ENCODE measurements at places on chromosomes 5 and 9. TPM values are rescaled to one million over a fixed set of nuclear protein-coding genes. Genes with fewer than 3 reads are reported as not detected.

- no peaks in the 10 kb centered on the region for H3K36me3 ChIP-seq
- peaks cover under 1% of the 10 kb centered on the region for H3K27me3 ChIP-seq
- no peak for DNase-seq
- no peak overlapping the region for H3K4me3 ChIP-seq
- H3K4me1 ChIP-seq: peaks cover 4% of the 10 kb centered on the region
- H3K27ac ChIP-seq: no peak overlapping the region
These were observed 69.0 kb upstream of the GRAMD2B start for GRCh38 chr5:126354012-126354857.

GRCh38 chr5:137231540-137231939, 267.6 kb downstream of the SPOCK1 start:
- no peak overlapping the region for H3K27ac ChIP-seq
- DNase-seq: no peak
- no peak overlapping the region for H3K4me3 ChIP-seq

- no peaks in the 10 kb centered on the region for H3K36me3 ChIP-seq
- peak overlapping the region; percentile 50 for H3K27ac ChIP-seq
- H3K4me3 ChIP-seq: no peak overlapping the region
- no peaks in the 10 kb centered on the region for H3K27me3 ChIP-seq
These were observed 280.4 kb upstream of the PTGER4 start for GRCh38 chr5:40399349-40399748.

DNA sequence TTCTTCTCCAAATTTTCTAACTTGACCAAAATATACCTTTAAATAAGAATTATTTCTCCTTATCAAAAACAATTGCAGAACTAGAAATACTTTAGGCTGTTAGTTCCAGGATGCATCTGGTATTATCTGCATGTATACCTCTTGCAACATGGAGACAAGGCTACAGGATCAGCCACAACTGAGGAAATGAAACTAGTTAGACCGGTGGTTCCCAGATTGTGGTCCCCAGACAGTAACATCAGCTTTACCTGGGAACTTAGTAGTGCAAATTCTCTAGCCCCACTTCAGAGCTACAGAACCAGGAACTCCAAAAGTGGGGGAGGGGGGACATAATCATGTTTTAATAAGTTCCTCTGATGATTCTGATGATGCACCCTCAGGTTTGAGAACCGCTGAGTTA, 61.6 kb upstream of the C9orf72 start:
- no peaks in the 10 kb centered on the region for H3K4me1 ChIP-seq
- DNase-seq: no peak
- no peak overlapping the region for H3K4me3 ChIP-seq

DNA sequence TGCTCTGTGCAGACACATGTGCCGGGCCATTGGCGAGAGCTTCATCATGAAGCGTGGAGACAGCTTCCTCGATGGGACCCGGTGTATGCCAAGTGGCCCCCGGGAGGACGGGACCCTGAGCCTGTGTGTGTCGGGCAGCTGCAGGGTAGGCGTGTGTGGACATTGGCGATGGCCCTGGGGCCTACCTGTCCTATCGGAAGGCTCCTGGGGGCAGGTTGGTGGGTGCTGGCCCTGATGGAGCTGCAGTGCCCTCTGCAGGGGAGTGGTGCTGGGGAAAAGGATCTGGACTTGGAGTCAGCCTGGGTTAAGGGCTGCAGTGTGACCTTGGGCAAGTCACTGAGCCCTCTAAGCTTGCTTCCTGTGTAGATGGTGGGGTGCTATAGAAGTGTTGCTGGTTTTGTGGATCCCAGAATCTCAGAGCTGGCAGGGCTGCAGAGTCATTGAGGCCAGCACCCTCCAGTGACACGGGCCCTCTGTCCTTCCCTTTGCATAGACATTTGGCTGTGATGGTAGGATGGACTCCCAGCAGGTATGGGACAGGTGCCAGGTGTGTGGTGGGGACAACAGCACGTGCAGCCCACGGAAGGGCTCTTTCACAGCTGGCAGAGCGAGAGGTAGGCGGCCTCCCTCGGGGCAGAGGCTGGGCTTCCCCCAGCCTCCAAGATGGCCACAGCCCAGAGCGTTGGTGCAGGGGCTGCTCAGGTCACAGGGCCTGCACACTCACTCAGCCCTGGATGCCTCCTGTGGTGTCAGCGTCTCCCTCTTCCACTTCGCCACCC, 15.8 kb downstream of the ADAMTS13 start:
- H3K36me3 ChIP-seq: no peaks in the 10 kb centered on the region
- no peak overlapping the region for H3K4me3 ChIP-seq
- no peak overlapping the region for H3K27ac ChIP-seq
- DNase-seq: no peak
- H3K27me3 ChIP-seq: no peaks in the 10 kb centered on the region
- no peaks in the 10 kb centered on the region for H3K4me1 ChIP-seq

GRCh38 chr9:134678666-134679443, 37.3 kb downstream of the COL5A1 start:
- H3K4me1 ChIP-seq: no peaks in the 10 kb centered on the region
- no peak overlapping the region for H3K4me3 ChIP-seq
- DNase-seq: no peak
- no peaks in the 10 kb centered on the region for H3K27me3 ChIP-seq
- no peaks in the 10 kb centered on the region for H3K36me3 ChIP-seq
- no peak overlapping the region for H3K27ac ChIP-seq

DNA sequence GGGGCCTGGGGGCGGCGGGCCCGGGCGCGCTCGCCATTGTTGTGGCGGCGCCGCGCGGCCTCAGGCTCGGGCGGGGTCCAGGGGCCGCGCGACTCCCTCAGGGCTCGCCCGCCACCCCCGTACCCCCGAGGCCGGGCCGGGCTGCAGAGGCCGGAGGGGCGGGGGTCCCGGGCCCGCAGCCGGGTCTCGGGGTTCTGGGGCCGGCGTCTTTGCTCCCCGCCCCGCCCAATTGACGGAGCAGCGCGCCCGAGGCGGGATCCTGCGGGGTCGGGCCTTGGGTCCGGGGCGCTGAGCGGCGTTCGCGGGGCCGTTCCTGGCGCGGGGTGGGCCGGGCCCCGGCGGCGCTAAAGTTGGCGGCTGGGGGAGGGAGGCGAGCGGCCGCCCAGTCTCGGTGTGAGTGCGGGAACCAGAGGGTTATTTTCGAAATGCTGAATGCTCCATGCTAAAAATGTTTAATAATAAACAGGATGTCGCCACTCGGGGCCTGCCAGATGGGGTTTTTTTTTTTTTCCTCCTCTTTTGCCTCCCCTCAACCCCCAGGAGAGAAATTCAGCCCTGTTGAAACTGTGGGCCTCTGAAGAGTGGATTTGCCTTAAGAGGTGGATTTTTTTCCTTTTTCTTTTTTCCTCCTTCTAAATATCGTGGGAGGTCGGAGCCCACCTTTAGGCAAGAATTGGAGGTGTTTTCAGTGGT, 724 bp downstream of the PRRC2B start:
- peaks cover 45% of the 10 kb centered on the region for H3K4me1 ChIP-seq
- H3K27ac ChIP-seq: peak overlapping the region; percentile 95
- peak overlapping the region; percentile 89 for H3K4me3 ChIP-seq

DNA sequence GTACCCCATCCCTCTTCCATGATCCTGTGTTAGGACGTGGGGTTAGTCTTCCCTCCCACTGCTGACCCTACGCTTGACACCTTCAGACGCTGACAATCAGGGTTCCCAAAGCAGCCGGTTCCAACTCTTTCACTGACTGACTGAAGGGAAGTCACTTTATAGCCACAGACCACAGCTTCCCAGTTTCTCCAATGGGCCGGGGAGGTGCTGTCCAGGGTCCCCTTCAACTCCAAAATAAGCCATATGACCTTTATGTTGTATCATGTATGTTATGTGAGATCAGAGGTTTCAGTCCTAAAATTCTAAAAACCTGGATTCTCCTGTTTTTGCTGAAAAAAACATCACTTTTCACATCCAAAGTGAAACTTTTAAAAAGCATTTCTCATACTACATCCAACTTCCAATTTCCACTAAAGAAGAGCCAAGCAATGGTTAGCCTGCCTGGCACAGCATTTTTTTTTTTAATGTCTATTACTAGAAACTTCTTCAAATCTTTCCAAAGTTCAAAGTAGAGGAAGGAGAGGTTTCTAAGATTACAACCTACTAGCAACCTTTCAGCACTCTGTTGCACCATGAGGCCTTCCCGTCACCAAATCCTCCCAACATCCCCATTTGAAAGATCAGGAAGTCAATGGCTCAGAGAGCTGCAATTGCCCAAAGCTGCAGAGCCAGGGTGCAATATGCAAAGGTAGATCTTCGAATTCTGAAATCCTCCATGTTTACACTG, 5.2 kb downstream of the EPB41L4B start:
- peaks cover 48% of the 10 kb centered on the region for H3K27me3 ChIP-seq
- H3K27ac ChIP-seq: no peak overlapping the region
- H3K4me3 ChIP-seq: no peak overlapping the region
- H3K36me3 ChIP-seq: no peaks in the 10 kb centered on the region
- no peak for DNase-seq

DNA sequence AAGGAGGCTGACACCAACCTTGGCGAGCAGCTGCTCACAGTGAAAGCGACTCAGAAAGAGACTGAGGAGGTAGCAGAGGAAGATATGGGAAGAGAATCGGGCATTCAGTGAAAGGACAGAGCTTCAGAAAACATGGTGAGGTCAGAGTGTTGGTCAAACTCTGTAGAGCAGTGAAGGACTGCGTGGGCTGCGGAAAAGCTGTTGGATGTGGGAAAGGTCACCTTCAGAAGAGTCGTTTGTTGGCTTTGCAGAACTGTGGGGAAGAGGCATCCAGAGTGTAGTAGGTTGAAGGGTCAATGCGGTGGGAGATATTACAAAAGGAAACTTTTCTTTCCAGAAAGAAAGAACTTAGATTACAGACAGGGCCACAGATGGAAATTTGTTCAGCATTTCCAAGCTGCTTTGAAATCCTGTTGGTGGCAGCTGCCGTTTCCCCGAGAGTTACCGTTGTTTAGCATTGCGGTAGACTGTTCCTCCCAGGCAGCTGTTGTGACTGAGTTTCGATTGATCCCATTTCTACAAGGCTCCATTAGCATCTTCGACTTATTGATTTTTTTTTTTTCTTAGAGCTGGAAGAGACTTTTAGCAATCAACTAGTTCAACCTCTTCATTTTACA, 58.3 kb upstream of the AFAP1L1 start:
- no peak overlapping the region for H3K4me3 ChIP-seq
- H3K36me3 ChIP-seq: no peaks in the 10 kb centered on the region
- no peaks in the 10 kb centered on the region for H3K27me3 ChIP-seq
- H3K4me1 ChIP-seq: peaks cover 9% of the 10 kb centered on the region
- no peak for DNase-seq

- H3K4me1 ChIP-seq: peaks cover 24% of the 10 kb centered on the region
- H3K27ac ChIP-seq: no peak overlapping the region
- no peak for DNase-seq
- peaks cover 47% of the 10 kb centered on the region for H3K27me3 ChIP-seq
These were observed 653.6 kb downstream of the RAB3C start for GRCh38 chr5:59236448-59236847.

- H3K27me3 ChIP-seq: no peaks in the 10 kb centered on the region
- H3K36me3 ChIP-seq: peaks cover 13% of the 10 kb centered on the region
- no peaks in the 10 kb centered on the region for H3K4me1 ChIP-seq
- H3K27ac ChIP-seq: no peak overlapping the region
- no peak for DNase-seq
These were observed 73.4 kb downstream of the PHF2 start for GRCh38 chr9:93649610-93650261.

Gene KIF4B
- total RNA-seq: 0.05 TPM

DNA sequence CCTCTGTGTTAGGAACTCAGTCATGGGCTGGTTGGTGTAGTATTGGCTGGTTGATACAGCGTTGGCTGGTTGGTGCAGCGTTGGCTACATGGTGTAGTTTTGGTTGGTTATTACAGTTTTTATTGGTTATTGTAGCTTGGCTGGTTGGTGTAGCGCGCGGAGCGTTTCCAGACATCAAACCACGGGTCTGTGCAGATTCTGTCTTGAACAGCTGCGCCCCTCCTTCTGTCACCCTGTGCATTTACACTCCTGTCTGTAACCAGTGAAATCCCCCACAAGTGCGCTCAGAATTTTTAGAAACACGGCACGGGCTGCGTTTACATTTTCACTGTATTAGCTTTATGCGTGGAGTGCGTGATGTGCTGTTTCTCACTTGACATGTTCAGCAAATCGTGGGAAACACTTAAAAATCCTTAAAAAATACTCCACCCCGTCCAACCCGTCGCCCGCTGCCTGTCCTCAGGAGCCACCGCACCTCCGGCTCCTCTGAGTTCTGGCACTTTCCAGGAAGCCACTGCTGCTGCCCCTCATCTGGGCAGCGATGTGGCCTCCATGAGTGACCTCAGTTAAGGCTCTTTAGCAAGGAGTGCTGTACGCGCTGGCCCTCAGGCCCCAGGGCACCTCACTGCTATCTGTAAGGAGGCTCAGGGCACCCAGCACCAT, 20.8 kb downstream of the NKD2 start:
- no peak overlapping the region for H3K27ac ChIP-seq
- no peaks in the 10 kb centered on the region for H3K4me1 ChIP-seq
- H3K27me3 ChIP-seq: peaks cover 5% of the 10 kb centered on the region
- no peaks in the 10 kb centered on the region for H3K36me3 ChIP-seq
- H3K4me3 ChIP-seq: no peak overlapping the region

- no peak for DNase-seq
- H3K4me1 ChIP-seq: no peaks in the 10 kb centered on the region
- H3K27ac ChIP-seq: no peak overlapping the region
- H3K4me3 ChIP-seq: no peak overlapping the region
- H3K36me3 ChIP-seq: no peaks in the 10 kb centered on the region
These were observed 1724.3 kb upstream of the C9orf72 start for GRCh38 chr9:29297592-29297991.

DNA sequence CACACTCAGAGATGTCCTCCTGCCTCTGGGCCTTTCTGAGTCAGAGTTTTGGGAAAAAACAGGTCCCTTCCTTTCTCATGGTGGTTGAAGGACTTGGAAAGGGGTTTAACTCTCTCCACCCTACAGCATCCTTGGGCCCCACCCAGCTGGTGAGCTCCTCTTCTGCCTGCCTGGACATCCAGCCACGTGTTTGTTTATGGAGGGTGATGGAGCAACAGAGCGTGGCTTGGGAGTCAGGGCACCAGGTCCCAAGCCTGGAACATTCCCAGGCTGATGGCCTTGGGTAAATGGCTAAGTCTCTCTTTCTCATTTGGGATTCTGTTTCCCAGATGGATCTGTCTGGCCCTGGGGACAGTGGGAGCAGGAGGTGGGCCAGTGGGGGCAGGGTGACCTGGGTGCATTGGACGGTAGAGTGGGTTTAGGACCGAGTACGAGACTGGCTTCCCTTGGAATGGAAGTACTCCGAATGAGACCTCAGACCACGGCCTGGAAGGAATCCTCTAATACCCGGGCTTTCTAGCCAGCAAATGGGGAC, 141.1 kb upstream of the IRX2 start:
- DNase-seq: no peak
- H3K4me1 ChIP-seq: no peaks in the 10 kb centered on the region
- no peaks in the 10 kb centered on the region for H3K27me3 ChIP-seq
- no peaks in the 10 kb centered on the region for H3K36me3 ChIP-seq
- H3K27ac ChIP-seq: no peak overlapping the region

DNA sequence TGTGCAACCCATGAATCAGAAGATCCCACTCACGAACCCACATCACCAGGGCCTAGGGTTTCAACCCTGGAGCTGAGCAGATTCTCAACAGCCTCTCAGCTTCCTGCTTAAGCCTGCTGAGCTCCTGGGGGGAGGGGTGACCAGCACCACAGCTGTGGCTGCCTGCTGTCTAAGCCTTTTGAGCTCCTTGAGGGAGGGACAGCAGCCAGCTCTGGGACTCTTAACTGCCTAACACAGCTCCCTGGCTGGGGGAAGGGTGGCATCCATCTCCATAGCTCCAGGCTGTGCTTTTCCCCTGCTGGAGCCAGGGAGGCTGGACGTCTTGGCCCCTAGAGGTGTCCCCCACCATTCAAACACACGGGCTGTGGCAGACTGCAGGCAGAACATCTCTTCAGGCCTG, 250.3 kb downstream of the DMAC1 start:
- no peak overlapping the region for H3K27ac ChIP-seq
- H3K36me3 ChIP-seq: no peaks in the 10 kb centered on the region
- no peak overlapping the region for H3K4me3 ChIP-seq
- H3K27me3 ChIP-seq: peaks cover 29% of the 10 kb centered on the region
- DNase-seq: no peak

Gene IFNA13
- total RNA-seq: not detected

Gene CER1
- not detected for total RNA-seq

Data from activated CD4-positive, alpha-beta memory T cell treated with anti-CD3 and anti-CD28 coated beads for 36 hours (primary cell).